ENCODE measurements at places on chromosomes 2 and 18.

GRCh38 chr2:136067897-136068580 is 49.9 kb downstream of the CXCR4 start:
- DNase-seq, result no peak

DNA sequence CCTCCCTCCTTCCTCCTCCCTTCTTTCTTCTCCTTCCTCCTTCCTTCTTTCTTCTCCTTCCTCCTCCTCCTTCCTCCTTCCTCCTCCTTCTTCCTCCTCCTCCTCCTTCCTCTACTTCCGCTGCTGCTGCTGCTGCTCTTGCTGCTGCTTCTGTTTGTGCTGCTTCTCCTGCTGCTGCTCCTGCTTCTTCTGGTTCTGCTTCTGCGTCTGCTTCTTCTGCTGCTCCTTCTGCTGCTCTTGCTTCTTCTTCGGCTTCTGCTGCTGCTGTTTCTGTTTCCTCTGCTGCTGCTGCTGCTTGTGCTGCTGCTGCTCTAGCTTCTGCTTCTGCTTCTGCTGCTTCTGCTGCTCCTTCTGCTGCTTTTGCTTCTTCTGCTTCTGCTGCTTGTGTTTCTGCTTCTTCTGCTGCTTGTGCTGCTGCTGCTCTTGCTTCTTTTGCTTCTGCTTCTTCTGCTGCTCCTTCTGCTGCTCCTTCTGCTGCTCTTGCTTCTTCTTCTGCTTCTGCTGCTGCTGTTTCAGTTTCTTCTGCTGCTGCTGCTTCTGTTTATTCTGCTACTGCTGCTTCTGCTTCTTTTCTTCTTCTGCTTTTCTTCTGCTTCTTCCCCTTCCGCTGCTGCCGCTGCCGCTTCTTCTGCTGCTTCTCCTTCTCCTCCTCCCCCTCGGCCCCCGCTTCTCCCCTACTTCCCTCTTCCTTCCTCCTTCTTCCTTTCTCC is 8.6 kb downstream of the SNRNP27 start:
- DNase-seq, result no peak

DNA sequence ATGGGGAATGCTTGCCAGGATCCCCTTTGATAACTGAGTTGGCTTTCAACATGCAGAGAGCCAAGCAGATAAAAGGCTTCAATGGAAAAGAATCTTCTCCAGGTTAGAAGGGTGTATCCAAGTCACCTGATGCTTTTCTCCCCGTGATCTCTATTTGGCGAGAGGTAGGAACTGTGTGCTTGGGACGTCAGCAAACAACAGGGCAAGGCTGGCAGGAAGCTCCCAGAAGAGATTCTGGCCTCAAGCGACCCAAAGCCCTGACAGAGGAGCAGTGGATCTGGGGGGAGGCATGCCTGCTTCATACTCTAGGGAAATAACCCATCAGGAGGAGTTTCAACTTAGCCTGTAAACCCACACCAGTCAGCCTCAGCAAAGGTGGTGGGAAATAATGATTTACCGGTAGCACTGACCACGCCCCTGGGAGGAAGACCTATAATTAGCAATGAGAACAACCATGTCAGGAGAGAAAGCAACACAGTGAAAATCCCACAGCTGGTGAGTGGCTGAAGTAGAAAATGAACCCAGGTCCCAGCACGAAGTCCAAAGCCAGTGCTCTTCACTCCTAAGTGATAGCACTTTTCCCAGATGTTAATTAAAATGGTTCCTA is 76.3 kb upstream of the SEC11C start:
- no peak for DNase-seq

- DNase-seq, result no peak
These were observed 26.1 kb downstream of the BOLL start for GRCh38 chr2:197759013-197759412.

- DNase-seq, result no peak
These were observed 31.8 kb downstream of the TBC1D8 start for GRCh38 chr2:101119431-101119830.

DNA sequence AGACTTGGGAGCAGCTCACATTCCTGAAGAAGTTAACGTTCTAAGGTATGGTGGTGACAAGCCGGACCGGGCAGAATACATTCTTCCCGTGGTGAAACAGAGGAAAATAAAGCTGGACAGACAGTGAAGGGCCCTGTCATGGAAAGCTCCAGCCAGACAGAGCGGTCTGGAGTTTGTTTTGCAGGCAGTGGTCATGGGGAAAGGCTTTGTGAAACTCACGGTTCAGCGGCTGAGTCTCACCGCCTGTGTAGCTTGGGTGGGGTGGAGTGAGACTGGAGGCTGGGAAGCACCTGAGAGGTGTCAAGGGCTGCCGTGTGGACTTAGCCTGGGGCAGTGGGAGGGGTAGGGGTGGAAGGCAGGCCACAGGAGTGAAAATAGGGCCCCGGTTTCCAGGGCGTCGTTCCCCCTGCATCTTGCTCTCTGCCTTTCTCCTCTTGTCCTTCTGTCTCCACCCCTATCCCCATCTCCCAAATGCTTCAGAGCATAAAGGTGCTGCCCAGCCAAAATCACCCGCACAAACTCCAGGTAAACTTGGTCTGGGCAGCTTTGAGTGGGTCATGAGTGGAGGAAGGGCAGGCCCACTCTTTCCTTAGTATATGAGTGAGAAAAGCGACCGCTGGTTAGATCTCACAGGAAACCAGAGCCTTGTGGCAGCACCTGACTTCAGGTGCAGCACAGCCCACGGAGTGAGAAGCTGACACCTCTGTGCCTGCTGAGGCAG is 11.4 kb upstream of the SLC20A1 start:
- no peak for DNase-seq

GRCh38 chr2:31937741-31938140 is 73.1 kb downstream of the MEMO1 start:
- DNase-seq, result no peak

DNA sequence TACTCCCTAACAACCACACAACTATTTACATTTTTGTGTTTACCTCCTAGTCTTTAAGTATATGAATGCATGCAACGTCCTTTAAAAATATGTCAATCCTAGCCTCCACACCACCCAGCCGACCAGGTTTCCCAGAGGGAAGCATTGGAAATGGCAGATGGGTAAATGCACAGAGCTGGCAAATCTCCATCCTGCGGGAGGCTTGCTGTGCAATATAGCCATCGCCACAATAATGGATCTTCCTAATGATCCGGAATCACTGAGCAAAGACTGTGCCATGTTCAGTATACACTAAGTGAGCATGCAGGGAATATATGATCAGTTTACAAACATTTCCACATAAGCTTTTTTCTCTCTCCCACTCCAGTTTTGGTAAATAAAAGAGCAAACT is 131.8 kb downstream of the NEDD4L start:
- DNase-seq, result no peak

- DNase-seq, result no peak
These were observed 51.1 kb downstream of the RTN4 start for GRCh38 chr2:54999182-54999581.

DNA sequence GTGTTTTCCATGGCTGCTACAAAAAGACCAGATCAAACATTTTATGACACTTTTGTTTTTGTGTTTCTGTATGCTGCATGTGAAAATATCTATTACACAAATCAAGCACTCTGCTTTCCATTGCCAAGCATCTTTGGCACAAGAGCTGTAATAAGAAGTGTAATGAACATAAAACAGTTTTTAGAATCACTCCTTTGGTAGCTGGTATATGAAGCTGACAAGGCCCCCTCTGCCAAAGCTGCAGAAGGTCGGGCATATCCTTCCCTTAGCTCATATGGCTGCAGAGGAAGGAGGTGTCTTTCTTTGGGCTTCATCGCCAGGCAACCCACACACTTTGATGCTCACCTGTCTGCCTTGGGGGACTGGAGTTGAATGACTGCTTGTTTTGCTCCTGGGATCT is 175.4 kb downstream of the TMEM247 start:
- no peak for DNase-seq

DNA sequence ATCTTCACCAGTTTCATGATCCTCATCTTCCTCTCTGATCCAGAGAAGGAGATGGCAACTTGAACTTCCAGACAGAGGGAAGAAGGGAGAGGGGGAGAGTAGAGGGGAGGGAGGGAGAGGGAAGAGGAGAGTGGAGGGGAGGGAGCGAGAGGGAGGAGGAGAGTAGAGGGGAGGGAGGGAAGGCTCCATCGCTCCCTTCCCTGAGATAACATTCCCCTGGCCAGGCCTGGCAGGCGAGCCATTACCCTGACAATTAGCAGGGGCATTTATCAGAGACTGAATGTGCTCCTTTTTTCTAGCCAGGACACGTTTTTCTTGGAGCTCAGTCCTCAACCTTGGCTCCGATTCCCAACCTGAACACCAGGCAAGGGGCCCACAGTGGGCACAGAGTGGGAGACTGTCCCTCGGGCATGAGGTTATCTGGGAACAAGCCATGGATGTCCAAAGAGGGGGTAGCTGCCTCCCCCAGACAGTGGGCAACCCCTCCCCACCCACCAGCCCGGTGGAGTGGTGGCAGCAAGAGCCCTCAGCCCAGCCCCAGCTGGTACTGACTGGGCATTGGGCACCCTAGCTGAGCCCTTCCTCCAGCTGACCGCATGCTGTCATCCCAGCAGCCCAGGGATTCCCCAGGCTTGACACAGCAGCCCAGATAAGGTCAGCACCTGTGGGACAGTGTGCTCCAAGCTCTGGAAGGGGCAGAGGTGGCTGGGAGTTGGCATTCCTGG is 81.8 kb downstream of the TNS1 start:
- no peak for DNase-seq

GRCh38 chr2:46268196-46268595 is 29.0 kb upstream of the EPAS1 start:
- DNase-seq, result no peak

GRCh38 chr2:71666094-71666474 is 212.7 kb downstream of the DYSF start:
- DNase-seq, result no peak

DNA sequence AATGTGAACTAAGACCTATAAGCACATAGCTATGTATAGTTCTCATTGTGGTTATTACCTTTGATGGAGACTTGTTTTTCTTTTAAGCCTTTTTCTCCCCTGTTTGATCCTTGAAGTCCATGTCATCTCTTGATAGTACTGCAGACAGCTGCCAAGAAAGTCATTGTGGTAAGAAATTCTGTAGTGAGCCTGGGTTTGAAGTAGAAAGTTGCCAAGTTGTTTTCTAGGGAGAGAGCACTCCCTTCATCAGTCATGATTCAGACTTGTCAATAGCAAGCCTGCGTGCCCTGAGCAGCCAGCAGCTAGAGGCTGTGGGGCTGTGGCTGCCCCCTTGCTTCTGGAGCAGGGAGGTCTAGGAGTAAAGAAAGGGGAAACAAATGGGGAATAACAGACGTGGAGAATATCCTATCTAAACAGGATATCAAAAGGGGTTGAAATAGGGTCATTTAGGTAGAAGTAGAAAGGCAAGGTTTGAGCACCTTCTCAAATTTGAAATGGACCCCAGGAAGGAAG is 8.4 kb downstream of the SP5 start:
- DNase-seq, result no peak
